HT1080 (cell line): ENCODE measurements at places on chromosomes 6 and 20.

DNA sequence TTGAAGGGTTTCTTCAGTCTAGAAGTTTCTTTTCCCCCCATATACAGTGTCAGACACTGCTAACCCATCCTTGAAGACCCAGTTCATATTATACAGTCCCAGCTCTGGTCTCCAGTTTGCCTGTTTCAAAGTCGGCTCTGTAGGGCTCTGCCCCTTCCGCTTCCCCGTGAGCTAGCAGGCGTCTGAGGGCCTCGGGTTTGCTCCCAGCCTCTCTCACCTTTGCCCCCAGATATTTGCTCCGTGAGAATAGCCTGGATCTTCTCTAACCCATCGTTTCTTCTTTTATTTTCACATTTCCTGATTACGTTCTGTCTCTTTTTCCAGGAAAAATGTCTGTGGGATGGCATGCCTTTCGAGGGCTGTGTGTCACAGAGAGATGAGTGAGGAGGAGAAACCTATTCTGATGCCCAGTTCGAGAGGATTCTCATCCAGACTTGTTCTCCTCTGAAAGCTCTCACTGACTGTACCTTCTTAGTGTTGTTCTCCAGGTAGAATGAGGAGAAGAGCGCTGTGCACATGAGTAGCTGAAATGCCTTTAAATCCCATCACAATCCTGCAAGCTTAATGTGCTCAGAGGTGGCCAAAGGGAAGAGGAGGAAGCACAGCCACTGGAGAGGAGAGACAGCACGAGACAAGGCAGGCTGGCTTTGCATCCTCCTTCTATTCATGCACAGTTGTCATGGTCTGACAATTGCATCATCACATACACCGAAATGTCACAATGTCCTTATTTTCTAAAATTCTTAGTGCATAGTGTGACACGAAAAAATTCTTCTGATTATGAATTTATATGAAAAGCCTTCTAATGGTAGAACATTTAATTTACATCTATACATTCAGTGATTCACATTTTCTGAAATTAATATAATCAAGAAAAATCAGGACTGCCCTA lies 171.1 kb downstream of the FOXA2 start:
- DNase-seq, result no peak

DNA sequence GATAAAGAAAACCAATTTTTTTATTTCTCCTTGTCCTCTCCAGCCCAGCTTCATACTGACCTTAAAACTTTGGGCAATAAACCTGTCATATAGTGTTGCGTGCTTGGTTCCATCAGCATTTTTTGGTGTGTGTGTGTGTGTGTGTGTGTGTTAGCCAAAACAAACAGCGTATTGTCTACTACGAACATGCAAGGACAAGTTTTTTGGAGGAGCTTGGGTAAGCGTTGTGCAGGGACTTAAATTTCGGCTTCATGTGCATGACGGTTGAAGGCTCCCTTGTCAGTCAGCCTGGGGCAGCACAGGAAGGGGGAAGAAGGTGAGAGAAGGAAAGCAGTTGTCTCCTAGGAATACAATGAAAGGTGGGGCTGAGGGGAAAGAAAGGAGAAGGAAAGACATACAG lies 62.0 kb upstream of the PAX1 start:
- DNase-seq, result no peak

DNA sequence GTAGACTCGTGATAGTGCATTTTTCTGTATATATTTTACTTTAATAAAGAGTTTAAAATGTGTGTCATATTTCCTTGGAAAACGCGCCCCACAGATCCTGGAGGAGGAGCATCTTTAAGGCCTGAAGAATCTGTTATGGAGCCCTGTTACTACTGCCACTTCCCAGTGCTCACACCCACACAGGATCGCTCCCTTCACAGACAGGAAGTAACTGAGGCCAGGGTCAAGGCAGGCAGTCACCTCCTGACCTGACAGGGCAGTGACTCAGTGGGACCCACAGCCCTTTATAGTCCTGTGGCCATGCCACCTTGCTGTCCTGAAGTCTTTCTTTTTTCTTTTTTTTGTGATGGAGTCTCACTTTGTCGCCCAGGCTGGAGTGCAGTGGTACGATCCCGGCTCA lies 9.0 kb downstream of the RRBP1 start:
- no peak for DNase-seq

GRCh38 chr6:149860513-149860833 lies 3.7 kb downstream of the LRP11 start:
- no peak for DNase-seq

DNA sequence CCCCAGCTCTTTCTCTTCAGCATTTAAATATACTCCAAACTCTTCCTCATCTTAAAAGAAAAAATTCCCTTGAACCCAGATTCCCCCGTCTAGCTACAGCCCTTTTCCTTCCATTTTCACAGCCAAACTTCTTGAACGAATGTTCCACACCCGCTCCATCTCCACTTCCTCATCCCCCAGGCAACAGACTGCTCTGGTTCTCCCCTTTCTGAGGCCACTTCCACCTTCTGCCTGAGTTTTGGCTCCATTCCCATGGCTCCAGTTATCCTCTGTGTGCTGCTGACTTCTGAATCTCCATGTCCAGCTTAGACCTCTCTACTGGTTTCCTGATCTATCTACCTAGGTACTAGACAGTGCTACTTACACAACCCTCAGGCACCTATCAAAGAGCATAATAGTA lies 106.4 kb downstream of the RALGAPA2 start:
- DNase-seq, result no peak

- peak; percentile 48 for DNase-seq
These were observed 10.2 kb downstream of the UBE3D start for GRCh38 chr6:83055366-83055964.

- no peak for DNase-seq
These were observed 76.2 kb downstream of the SNX5 start for GRCh38 chr20:17892189-17892938.

DNA sequence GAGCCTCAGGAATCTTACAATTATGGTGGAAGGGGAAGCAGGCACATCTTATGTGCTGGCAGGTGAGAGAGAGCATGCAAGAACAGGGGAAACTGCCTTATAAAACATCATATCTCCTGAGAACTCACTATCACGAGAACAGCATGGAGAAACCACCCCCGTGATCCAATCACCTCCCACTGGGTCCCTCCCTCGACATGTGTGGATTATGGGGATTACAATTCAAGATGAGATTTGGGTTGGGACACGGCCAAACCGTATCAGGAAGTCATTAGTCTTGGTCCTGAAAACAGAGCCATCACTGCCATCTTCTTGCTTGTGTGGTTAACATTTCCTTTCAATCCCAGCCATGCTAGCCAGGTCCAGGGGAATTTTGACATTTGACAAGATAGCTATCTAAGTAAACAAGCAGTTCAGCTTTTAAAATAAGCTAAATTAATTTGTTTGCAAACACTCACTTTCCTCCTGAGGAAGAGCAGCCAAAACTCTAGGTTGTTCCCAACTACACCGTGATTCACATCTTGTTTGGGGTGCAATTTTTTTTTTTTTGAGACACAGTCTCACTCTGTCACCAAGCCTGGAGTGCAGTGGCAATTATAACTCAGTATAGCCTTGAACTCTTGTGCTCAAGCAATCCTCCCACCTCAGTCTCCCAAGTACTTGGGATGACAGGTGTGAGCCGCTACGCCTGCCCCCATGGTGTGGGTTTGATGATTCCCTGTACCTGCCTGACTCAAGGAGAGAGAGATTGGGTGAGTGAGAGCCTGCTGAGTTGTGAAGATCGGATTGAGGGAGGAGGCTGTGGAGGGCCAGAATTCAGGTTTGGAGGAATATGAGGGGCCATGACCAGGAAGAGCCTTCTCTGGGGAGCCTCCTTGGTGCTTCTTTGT lies 13.0 kb upstream of the PPP1R14C start:
- no peak for DNase-seq

- no peak for DNase-seq
These were observed 267.7 kb downstream of the RNF144B start for GRCh38 chr6:18654821-18655220.

DNA sequence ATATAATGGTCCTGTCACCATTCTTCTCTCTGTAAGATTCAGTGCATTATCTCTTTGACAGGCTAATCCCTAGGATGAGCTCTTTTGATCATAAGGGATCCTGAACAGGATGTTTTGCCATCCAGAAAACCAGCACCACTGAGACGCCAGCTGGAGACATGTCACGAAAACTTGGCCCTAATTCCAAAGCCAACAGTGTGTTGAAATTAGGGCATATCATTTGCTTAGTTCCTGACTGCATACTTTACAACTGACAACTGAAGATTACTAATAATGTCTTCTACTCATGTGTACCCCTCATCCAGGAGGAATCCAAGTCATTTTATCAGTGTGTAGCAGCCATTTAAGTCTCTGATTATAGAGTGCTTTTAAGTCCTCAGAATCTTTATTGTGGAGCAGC lies 243.6 kb downstream of the KCNQ5 start:
- no peak for DNase-seq

DNA sequence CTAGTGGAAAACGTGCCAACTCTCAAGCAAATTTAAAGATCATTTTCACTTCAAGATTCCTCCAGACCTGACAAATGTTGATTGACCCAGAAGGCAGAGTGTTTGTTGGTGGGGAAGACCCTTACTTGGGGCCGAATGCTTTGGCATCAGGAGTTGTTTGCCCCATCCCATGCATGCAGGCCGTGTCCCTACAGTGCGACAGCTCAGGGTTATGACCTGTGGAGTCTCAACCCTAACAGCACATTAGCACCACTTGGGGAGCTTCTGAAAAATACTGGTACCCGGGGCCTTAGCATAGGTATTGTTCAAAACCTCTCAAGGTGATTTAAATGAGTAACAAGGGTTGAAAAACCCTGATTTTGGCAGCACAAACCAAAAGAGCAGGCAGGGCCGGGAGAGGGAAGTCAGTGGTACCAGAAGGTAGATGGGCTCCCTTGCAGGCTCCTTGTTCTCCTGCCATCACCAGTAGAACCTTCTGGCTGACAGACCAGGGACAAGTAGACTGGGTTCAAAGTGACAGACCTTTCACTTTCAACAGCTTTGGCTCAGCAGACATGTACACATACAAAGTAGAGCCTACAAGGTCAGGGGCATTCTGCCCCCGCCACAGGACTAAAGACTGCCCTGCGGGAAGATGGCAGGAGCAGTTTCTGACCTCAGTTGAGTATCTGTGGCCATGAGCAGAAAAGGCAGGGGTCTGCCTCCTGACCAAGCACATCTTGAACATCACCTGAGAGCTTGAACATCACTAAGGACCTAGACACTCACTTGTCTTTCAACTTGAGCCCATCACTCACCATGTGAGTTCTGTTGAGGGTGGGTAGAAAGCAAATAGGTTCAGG lies 39.6 kb downstream of the PLCG1 start:
- no peak for DNase-seq

- no peak for DNase-seq
These were observed 455.6 kb downstream of the MAFB start for GRCh38 chr20:40233406-40233805.

- no peak for DNase-seq
These were observed 9.1 kb upstream of the MAP1LC3A start for GRCh38 chr20:34549291-34549928.

DNA sequence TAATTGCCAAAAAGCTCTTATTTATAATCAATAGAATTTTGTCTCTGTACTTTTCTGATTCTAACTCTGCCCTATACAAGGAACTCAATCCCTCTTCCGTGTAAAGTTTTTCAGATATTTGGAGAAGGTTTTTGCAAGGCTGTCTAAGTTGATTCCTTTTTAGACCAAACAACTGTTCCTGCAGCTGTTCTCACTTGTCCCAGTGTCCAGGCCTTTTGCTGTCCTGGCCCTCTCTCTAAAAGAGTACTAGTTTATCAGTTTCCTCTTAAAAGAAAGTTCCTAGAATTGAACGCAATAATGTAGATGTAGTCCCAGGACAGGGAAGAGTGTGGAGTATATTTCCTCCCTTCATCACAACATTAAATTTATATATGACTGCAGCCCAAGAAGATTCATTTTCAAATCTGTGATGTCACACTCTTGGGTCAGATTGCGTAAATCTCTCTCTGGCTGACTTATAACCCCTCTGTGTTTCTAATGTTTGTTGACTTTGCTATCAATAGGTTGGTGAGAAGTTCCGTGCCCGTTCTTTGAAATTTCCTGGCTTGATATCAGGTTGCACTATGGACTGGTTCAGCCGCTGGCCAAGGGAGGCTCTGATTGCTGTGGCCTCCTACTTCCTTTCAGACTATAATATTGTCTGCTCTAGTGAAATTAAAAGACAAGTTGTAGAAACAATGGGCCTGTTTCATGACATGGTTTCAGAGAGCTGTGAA lies 139.4 kb upstream of the GLP1R start:
- DNase-seq, result no peak

- DNase-seq, result no peak
These were observed 109.1 kb upstream of the MLIP start for GRCh38 chr6:54002116-54002515.

GRCh38 chr6:155646443-155646842 lies 190.8 kb upstream of the NOX3 start:
- no peak for DNase-seq

- no peak for DNase-seq
These were observed 42.3 kb upstream of the TBC1D7 start for GRCh38 chr6:13370623-13371022.

DNA sequence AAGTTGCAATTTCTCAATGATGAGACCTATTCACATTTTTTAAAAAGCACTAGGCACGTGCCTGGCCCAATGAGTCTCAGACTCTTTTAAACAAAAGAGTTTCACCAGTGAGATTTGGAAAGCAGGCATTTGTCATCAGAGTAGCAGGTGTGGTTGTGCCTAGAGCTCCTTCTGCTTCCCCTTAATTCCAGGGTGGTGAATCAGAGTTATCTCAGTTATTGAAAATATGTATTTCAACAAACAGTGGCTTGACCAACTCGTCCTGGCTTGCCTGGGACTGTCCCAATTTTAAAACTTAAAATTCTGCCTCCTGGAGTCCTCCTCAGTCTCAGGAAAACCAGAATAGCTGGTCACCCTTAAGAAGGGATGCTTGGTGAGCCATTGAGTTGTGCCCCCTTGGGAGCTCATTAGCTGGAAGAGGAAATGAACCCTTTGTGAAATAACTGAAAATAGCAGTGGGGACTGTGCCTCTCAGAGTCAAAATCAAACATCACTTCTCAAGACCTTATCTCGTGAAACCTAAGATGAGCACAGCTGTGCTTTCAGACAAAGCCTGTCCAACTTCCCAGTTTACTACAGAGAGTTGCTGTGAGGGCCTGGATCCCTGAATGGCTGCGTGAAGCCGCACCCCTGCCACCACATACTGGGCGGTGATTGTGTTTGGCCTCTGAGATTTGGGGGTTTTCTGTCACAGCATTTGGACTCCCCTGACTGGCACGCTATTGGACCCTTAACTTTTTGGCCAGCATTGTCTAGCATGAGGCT lies 116.3 kb downstream of the ANKRD60 start:
- peak; percentile 68 for DNase-seq

DNA sequence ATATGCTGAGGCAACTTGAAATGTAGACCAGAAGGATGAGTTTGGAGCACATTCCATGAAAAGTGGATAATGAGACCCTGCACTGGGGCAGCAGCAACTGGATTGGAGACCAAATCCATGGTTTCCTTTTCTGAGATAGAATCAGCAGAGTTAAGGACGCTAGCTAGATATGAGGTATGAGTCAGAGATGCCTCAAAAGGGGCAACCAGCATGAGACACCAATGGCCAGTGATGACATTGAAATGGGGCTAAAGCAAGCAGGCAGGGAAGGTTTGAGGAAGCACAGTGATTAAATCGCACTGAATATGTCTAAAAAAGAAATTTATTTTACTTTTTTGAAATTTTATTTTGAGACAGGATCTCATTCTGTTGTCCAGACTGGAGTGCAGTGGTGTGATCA lies 802.4 kb downstream of the TFAP2A start:
- DNase-seq, result peak; percentile 42
